ENCODE measurements at places on chromosomes 2 and 18.

GRCh38 chr2:138439733-138440132 lies 61.8 kb upstream of the SPOPL start:
- no peak for DNase-seq

- DNase-seq, result no peak
Observed at GRCh38 chr18:68438983-68439382, 275.9 kb downstream of the TMX3 start.

- DNase-seq, result peak; percentile 67
Observed at GRCh38 chr2:28661589-28662001, 90.0 kb upstream of the PPP1CB start.

DNA sequence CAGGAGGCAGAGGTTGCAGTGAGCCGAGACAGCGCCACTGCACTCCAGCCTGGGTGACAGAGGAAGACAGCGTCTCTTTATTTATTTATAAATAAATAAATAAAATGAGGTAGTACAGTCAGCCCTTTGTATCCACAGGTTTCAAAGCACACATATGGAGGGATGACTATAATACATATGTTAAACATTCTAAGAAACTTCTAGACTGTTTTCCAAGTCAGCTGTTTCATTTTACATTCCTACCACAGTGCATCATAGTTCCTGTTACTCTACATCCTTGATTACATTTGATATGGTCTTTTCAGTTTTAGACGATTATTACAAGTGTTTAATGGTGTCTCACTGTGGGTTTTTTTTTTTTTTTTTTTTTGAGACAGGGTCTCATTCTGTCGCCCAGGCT lies 157.6 kb downstream of the ATAD2B start:
- DNase-seq, result no peak

- no peak for DNase-seq
Observed at GRCh38 chr2:237551071-237551574, 15.3 kb upstream of the PRLH start.

- DNase-seq, result no peak
Observed at GRCh38 chr18:58525517-58525916, 103.4 kb downstream of the ALPK2 start.

GRCh38 chr2:165891943-165892342 lies 61.6 kb downstream of the TTC21B start:
- DNase-seq, result no peak

DNA sequence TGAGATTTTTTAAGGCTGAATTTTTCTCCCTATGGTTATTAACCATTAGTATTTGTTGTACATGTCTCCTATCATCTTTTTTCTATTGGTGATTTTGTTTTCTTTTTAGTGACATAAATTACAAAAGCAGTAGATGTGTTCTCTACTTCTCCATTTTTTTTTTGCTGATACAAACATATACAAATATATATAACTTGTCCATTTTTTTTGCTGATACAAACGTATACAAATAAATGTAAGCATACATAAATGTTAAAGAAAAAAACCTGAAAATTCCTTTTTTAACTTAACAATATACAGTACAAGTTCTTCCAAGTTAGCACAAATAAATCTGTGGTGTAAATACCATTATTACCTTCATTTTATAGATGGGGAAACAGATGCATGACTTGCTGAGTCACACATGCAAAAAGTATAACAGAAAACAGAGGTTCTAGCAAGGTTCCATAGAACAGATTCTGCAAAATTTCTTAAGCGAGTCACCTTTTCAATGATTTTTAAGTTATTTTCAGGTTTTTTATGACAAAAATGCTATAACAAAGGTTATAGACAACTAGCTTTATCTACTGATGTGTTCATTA lies 2.1 kb downstream of the MSGN1 start:
- DNase-seq, result no peak

GRCh38 chr2:238938003-238938400 lies 90.1 kb downstream of the TWIST2 start:
- no peak for DNase-seq

DNA sequence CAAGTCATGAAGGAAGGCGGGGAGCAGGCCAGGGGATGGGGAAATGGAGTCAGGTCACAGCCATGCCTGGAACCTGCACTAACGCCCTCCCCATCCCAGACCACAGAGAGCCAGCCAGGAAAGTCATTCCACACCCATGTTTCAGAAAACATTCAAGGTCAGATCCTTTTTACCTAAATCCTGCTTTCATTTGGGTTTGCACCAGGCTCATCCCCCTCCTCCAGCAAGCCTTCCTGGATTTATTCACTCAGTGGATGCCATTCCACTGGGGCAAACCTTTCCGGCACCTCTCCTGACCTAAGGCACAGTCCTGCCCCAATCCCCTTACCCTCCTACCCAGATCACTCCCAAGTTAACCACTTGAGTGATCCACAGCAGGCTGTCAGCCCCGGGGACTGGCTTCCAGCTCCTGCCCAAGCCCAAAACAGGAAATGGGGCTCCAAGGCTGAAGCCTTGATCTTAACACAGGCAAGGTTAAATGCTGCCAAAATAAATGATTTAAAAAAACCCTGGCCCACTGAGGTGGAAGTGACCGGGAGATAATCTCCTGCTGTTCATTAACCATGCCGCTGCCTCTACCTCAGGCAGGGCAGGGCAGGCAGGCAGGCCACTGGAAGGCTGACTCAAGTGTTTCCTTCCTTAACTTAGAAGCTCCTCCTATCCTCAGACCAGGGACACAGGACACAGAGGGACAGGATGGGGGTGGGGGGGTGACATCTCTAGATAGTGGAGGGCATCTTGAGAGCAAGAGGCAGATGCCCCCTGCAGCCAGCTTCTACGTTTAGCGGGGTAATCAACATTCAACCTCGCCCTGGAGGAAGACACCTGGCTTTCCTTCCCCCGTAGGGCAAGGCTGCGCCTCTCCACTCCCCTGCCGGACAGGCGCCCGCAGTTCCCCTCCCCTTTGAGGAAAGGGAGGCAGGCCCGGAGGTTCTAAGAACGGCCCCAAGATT lies 1.4 kb downstream of the RAB11FIP5 start:
- DNase-seq, result peak; percentile 9

DNA sequence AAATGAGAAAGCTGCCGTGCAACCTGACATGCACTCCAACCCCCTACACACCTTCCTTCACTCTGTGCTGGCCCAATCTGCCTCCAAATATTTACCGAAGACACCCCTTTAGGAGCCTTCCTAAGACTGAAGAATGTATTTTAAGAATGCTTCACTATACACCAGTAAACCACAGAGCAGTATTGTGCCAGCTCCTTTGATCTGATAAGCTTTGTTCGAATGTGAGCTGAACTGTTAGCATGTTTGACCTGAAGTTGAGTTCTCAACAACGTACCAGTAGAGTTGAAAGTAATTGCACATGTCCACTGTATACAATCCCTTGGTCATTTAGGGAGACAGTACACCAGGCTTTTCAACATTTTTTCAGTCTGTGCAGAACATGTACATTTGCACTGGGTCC lies 259.2 kb downstream of the TGIF1 start:
- DNase-seq, result no peak

GRCh38 chr2:23850564-23851256 lies 76.2 kb downstream of the ATAD2B start:
- DNase-seq, result no peak

- no peak for DNase-seq
Observed at GRCh38 chr2:60070196-60070595, 483.3 kb downstream of the BCL11A start.

DNA sequence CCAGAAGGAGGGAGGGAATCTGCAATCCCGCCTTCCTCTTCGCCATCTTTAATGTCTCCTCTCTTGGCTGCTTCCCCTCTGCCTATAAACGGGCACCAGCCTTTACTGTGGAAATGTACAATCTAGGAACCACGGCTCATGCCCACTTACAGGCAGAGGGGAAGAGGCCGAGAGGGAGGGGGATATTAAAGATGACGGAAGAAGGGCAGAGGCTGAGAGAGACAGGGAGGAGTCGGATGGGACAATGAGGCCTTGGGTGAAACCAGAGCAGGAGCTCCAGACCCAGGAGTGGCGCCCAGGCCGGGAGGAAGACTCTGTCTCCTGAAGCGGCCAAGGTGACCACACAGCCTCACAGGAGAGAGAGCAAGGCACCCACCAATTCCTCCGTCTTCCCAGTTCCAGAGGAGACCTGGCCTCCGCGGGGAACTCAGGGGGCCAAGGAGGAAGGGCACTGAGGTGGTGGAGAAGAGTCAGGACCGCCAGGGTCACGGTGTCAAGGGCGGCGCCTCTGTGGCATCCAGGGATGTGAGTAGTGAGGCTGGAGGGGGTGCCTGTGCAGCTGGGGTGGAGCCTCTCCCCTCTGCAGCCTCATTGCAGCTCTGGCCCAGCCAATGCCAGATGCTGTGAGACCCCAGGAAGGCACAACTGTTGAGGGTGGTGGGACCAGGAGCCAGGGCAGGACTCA lies 67.8 kb downstream of the CIB4 start:
- no peak for DNase-seq

DNA sequence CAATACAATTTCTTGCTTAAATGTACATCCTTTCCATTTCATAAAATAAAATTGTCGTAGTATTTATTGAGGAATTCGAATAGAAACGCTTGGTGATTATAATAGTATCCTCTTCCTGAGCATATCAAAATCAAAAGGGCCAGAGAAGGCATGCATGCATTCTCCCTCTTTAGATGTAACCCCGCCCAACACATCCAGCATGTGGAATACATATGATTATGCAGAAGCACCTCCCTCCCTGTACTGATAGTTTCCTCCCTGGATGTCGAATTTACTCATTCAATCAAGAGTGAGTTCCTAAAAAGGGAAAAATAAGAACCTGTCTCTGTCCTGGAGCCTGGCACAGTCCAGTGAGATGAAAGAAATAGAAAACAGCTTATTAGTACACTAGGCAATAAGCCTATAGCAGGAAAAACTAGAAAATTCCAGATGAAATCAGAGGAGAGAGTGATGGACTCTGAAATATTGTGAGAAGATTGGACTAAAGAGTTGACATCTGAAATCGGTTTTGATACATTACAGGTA lies 262.9 kb downstream of the RDH14 start:
- no peak for DNase-seq

DNA sequence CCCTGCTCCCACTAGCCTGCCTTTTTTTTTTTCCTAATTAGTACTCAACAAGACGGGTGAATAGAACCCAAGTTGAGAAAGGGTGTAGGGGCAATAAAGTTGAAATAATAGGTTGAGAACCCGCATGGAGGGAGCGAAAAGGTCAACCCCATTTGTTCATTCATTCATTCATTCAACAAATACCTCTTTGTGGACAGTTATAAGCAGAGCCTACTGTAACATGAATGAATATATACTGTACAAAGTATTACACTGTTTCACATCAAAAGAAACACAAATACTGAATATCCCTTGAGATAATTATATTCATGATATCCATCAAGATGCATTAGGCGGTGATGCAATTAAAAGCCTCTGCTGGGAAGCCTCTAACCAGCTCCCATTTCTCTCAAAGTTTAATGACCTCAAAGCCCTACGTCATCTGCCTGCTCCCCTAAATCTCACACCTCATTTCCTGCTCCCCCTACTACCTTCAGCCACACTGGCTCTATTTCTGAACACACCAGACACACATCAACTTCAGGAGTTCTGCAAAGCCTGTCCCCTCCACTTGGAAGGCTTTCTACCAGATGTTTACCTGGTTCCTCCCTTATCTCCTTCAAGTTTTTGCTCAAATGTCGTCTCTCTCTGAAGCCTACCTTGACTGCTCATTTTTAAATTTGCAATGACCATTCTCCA lies 1.4 kb upstream of the NBAS start:
- DNase-seq, result no peak

GRCh38 chr2:130837811-130838565 lies 1.3 kb downstream of the ARHGEF4 start:
- DNase-seq, result no peak

GRCh38 chr18:10526561-10526949 lies 728 bp downstream of the NAPG start:
- DNase-seq, result no peak

DNA sequence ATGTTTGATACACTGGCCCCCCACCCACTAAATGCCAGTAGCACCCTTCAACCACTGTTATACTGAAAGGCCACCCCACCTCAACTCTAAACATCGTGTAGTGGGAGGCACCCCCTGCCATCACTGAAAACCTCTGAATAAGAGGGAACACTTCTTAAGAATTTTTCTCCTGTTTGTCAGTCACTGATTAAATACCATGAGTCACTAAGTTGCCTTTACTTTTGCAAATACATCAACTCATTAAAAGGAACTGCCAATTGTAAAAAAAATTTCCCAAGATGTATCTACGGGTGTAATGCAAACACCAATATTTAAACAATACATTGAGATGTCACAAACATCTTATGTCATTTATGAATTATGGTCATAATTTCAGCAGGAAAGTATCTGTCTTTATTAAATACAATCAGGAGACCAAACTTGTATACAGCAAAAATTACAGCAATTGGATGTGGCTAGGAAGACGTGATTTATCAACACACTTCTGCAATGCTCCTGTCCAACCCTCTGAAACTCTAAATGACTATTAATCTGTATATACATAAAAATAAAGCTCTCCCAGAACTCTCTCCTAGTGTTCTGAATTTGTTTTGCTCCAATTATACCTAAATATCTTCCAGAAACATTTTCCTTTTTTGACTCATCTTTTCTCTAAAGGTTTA lies 144.1 kb upstream of the STK17B start:
- DNase-seq, result no peak

DNA sequence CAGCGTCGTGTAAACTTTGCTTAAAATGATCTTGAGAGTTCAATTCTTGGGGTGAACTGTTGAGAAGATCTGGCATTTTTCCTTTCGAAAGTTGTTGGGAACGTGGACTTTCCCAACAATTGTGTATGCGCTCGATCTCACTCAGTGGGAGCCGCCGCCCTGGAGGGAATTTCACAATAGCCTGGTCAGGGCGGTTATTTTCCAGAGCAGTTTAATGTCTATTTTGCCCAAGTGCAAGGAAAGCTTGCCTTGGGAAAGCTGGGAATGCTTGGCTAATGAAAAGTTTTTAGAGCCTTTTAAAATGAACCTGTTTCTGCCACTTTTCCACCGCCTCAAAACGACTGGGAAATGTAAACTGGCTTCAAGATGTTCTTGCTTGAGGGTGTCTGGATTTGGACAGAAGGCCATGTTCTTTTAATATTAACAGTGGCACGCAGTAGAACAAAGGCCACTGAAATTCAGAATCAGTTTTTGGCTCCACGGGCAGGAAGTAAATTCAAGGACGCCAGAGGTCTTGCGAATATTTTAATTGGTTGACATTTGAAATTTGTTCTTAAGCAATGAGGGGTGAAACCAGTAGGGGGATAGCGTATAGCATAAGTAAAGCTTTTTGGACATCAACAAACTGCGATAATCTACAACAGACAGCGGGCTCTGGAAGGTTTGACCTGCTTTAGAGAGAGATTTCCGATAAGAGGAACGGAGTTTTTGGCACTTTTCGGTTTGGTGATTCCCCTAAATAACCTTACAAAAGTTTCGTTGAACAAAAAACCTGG lies 1.2 kb downstream of the CFLAR start:
- peak; percentile 63 for DNase-seq

- no peak for DNase-seq
Observed at GRCh38 chr2:232998666-232998985, 14.4 kb downstream of the NGEF start.

Data from NCI-H69 (cell line).